ENCODE measurements at places on chromosomes 6 and 20.
A peak's percentile ranks its signal among the peaks of the same experiment; 100 is the strongest.

DNA sequence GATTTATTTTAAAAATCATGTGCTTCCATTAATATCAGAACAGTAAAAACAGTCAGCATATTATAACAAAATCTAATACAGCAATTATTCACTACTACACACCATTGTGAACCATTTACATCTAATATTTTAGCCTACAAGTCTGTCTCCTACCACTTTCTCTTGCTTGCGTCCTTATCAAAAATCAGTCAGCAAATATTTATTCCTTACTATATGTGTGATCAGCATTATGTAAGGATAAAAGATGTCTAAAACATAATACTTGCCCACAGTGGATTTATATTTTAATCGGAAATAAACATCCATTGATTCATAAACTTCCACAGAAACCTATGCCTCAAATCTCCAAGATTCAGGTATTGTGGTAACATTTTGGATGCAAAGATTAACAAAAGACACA, 99.8 kb downstream of the NRSN1 start:
- no peak overlapping the region for H3K27ac ChIP-seq
- no peak for DNase-seq
- H3K36me3 ChIP-seq, result no peaks in the 10 kb centered on the region
- H3K27me3 ChIP-seq, result peaks cover 21% of the 10 kb centered on the region
- peaks cover 7% of the 10 kb centered on the region for H3K4me1 ChIP-seq

DNA sequence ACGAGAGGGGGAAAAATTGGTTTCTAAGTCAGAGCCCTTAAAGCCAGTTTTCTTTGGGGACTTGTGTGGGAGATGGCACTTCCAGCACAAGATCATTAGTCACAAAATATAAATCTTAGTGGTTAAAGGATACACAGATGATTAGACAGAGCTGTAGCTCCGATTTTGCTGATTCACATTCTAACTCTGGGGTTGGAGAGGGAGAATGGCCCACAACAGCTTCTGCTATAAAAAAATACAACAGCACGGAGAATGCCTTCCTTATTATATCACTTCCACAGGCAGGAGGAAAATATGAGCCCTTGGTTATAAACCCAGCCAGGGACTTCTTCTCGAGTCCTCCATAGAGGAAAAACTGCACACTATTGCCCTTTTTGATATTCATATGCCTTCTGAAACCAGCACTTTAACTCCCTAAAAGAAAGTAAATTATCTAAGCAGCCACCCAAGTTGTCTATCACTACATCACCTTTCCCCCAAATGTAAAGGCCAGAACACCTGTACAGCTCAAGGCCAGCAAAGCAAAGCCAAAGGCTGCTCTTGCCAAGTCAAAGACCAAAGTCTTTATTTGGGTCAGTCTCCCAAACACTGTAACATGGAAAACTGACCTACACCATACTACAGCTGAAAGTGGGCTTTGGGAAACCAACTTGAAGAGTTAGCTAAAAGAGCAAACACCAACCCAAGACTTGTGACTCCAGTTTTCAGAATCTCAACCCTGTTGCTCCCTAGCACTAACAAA, 10.4 kb downstream of the MRPL14 start:
- H3K27ac ChIP-seq, result peak overlapping the region; percentile 37
- peaks cover 42% of the 10 kb centered on the region for H3K4me1 ChIP-seq
- H3K27me3 ChIP-seq, result no peaks in the 10 kb centered on the region
- peaks cover 23% of the 10 kb centered on the region for H3K36me3 ChIP-seq
- H3K4me3 ChIP-seq, result no peak overlapping the region

- DNase-seq, result no peak
- H3K4me3 ChIP-seq, result no peak overlapping the region
- H3K36me3 ChIP-seq, result peaks cover 11% of the 10 kb centered on the region
- no peaks in the 10 kb centered on the region for H3K27me3 ChIP-seq
- H3K27ac ChIP-seq, result no peak overlapping the region
Measured at GRCh38 chr20:1085492-1086276, 32.7 kb upstream of the PSMF1 start.

DNA sequence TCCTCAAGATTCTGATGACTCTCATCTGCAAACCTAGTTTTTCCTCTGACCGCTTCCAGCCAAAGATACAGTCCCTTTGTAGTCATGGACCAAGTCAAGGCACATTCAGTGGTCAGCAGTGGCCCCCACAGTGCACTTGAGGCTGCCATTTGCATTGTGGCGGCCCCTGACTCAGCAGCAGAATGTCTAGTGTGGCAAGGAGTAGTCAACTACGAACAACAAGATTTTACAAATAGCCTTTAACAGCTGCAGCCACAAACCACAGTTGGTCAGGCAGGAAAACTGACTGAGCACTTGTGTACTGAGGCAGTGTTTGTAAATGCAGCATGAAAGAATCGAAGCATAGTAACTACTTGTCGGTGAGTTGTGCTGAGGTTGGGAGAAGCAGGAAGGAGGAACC, 49.6 kb downstream of the SLC2A12 start:
- no peaks in the 10 kb centered on the region for H3K36me3 ChIP-seq
- no peak overlapping the region for H3K4me3 ChIP-seq
- H3K27ac ChIP-seq, result no peak overlapping the region
- H3K4me1 ChIP-seq, result no peaks in the 10 kb centered on the region
- no peak for DNase-seq

DNA sequence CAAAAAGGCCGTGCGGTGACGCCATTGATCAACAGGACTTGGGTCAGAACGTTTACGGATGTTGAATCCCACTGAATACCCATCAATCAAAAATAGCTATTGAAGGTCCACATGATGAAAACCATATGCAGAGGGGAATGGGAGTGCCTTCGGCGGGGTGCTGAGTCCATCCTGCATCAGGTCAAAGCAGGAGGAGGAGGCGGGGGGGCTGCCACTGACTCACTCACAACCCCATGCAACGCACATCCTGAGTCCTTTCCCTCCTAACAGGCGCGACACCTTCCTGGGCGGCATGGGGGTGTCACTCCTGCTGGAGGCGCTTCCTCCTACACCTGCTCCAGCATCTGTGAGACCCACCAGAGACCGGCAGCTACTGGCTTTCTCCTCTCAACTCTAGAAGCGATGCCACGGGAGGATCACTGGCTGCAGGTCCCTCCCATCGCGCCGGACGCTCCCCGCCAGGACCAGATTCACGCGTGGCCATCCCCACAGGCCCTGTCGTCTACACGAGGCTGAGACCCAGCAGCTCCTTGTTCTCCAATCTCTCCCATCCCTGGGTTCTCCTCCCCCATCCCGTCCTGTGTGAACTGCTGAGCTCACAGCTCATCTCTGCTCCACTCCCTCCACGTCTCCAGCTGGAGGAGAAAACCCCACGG, 170.6 kb upstream of the THBS2 start:
- no peak overlapping the region for H3K27ac ChIP-seq
- no peaks in the 10 kb centered on the region for H3K4me1 ChIP-seq
- no peaks in the 10 kb centered on the region for H3K36me3 ChIP-seq
- no peak overlapping the region for H3K4me3 ChIP-seq
- H3K27me3 ChIP-seq, result no peaks in the 10 kb centered on the region

DNA sequence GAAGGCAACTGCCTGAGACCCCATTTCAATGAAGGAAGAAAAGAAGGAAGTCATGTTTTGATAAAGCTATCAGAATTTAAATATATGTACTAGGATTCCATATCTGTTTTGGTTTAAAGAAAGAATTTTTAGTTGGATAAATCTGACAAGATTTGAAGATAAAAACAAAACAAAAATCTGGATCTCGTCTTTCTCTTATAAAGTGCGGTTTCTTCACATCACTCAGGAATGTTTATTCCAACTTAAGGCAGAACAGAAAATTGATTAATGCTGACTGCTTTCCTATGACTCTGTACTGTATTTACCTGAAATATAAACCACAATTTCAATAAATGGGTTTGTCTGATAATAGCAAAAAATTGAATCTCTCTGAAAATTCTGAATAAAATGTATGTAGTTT, 439.7 kb downstream of the RFPL4B start:
- no peak for DNase-seq
- H3K4me3 ChIP-seq, result no peak overlapping the region
- H3K27ac ChIP-seq, result no peak overlapping the region
- H3K36me3 ChIP-seq, result no peaks in the 10 kb centered on the region
- H3K27me3 ChIP-seq, result no peaks in the 10 kb centered on the region
- H3K4me1 ChIP-seq, result no peaks in the 10 kb centered on the region

DNA sequence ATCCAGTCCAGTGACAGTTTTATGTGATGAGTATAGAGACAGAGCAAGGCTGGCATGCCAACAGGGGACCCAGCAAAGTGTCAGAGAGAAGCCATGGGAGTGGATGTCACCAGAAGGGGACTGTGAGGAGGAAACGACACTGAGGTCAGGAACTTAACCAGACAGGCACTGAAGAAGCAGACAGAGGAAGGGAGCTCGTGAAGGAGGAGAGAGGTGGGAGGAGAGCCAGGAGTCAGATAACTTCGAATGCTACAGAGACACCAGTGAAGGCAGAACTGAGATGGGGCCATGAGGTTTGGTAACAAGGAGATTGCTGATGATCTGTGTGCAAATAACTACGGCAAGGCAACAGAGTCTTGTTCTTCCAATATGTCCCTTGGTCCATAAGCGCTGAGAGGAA, 211.1 kb upstream of the FOXA2 start:
- no peaks in the 10 kb centered on the region for H3K4me1 ChIP-seq
- no peaks in the 10 kb centered on the region for H3K36me3 ChIP-seq
- no peak overlapping the region for H3K27ac ChIP-seq
- H3K4me3 ChIP-seq, result no peak overlapping the region

GRCh38 chr6:152184573-152184916, 377.1 kb downstream of the ESR1 start:
- no peak for DNase-seq
- H3K27ac ChIP-seq, result peak overlapping the region; percentile 95
- H3K4me3 ChIP-seq, result peak overlapping the region; percentile 76
- peaks cover 62% of the 10 kb centered on the region for H3K4me1 ChIP-seq

GRCh38 chr6:158264180-158264579, 48.1 kb upstream of the TULP4 start:
- no peak overlapping the region for H3K4me3 ChIP-seq
- peaks cover 7% of the 10 kb centered on the region for H3K4me1 ChIP-seq
- H3K27me3 ChIP-seq, result no peaks in the 10 kb centered on the region
- no peak overlapping the region for H3K27ac ChIP-seq
- H3K36me3 ChIP-seq, result peaks cover 1% of the 10 kb centered on the region
- DNase-seq, result no peak

GRCh38 chr6:31359581-31359980, 2.6 kb upstream of the HLA-B start:
- H3K4me1 ChIP-seq, result peaks cover 28% of the 10 kb centered on the region
- H3K4me3 ChIP-seq, result no peak overlapping the region
- DNase-seq, result no peak
- peaks cover 23% of the 10 kb centered on the region for H3K36me3 ChIP-seq

DNA sequence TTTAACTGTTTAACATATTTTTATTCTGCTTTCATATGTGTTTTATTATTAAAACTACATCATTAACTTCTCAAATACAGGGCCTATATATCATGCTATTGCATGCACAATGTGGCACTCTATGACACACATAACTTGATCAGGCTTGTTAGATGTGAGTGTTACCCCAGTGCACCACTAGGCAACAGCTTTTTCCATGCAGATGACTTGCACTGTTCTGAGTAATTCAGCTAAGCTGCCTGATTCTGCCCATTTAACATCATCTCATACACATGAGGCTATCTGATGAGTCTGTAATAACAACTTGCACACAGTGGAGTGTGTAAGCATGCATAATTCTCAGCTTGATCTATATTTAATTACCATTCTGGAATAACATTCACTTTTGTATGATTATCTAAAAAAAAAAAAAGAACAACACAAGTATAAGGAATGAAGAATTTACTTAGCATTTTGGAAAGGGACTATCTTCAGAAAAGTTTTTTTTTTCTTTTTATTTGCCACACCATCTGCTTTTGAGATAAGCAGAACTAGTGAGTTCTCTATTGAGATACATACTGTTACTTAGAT, 83.1 kb downstream of the GRM1 start:
- DNase-seq, result no peak
- no peak overlapping the region for H3K27ac ChIP-seq
- no peaks in the 10 kb centered on the region for H3K4me1 ChIP-seq
- H3K36me3 ChIP-seq, result no peaks in the 10 kb centered on the region

DNA sequence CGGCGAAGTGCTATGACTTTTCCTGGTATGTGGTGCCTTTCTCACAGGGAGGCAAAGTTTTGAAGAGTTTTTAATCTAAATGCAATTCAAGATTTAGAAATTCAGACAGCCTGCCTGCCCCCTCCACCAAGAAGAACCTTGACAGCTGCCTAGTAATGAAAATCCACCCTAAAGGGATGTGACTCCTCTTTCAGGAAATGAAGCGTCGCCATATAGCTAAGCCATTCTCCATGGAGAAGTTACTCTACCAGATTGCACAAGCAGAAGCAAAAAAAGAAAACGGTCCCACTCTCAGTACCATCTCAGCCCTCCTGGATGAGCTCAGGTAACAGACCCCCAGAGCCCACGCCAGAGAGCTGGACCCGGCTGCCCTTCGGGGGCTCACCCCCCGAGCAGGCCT, 150.1 kb downstream of the DTNBP1 start:
- peaks cover 48% of the 10 kb centered on the region for H3K36me3 ChIP-seq
- no peaks in the 10 kb centered on the region for H3K27me3 ChIP-seq
- H3K27ac ChIP-seq, result peak overlapping the region; percentile 38
- DNase-seq, result no peak

DNA sequence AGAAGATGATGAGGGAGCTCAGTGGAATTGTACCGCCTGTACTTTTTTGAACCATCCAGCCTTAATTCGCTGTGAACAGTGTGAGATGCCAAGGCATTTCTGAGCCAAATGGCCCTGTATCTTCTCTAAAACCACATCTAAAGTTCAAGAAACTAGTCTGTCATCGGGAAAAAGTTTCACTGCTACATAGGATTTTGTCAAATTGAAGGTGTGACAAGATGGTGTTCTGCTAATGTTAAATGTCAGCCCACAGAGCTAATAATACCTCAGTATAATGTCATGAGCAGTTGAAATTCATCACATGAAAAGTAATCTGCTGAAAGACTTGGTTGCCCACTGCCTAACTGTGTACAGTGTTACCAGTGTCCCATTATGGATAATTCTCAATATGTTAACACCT, 9.6 kb downstream of the SUMO4 start:
- no peak for DNase-seq
- peaks cover 63% of the 10 kb centered on the region for H3K36me3 ChIP-seq
- H3K27ac ChIP-seq, result peak overlapping the region; percentile 57
- H3K4me3 ChIP-seq, result no peak overlapping the region

GRCh38 chr20:535958-536357, 7.6 kb downstream of the CSNK2A1 start:
- H3K27me3 ChIP-seq, result no peaks in the 10 kb centered on the region
- no peak for DNase-seq
- H3K36me3 ChIP-seq, result peaks cover 58% of the 10 kb centered on the region
- no peak overlapping the region for H3K27ac ChIP-seq
